Endothelial cell (in vitro differentiated cells): ENCODE measurements at places on chromosomes 7 and 10.

- no peak for DNase-seq
Measured at GRCh38 chr10:115026746-115027140, 66.4 kb upstream of the ATRNL1 start.

DNA sequence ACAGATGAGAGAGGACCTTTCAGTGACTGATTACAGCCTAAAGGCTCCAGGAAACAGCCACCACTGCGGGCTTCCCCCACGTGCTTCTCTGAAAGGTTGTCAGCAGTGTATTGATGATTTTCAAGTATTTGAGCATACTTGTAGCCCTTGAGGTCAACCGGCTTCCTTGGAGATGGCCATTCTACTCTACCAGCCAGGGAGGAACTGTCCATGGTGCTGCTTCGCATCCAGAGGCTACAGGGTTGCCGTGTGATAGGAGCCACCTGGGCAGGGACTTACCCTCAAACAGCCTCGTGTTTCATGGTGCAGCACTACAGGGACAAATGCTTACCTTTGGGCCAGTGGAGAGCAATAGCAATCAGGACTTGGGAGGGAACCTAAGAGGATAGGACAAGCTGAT lies 179.5 kb downstream of the DPP6 start:
- DNase-seq: peak; percentile 52

DNA sequence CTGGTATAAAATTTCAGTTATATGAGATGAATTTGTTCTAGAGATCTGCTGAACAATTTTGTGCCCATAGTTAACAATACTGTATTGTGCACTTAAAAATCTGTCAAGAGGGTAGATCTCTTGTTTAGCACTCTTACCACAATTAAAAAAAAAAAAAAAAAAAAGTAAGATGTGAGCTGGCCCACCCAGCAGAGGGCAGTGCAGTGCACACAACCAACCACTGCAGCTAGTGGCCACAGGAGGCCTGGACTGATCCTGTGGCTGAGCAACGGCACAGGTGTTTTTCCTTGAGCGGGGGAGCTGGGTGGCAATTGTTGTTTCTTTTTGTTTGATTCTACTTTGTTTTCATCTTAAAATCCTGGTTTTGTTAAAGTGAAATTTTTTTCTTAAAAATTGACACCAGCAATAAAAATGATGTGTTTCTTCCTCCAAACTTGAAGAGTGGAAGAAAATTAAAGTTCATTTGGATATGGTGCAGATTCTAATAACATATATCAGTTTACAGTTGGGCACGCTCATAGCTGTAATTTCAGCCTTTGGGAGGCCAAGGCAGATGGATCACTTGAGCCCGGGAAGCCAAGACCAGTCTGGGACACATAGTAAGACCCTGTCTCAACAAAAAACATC lies 171.1 kb upstream of the TBX20 start:
- peak; percentile 71 for DNase-seq

DNA sequence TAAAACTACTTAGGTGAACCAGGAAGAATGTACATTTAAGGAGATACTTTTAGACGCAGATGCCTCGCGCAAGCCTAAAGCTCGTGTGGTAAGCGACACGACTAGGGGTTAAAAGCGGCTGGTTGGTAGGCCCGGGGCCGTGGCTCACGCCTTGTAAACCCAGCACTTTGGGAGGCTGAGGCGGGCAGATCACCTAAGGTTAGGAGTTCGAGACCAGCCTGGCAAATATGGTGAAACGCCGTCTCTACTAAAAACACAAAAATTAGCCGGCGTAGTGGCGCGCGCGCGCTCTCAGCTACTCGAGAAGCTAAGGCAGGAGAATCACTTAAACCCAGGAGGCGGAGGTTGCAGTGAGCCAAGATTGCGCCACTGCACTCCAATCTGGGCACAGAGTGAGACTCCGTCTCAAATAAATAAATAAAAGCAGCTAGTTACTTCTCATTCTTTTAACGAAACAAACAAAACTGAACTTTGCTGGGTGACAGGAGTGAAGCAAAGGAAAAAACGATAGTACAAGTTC lies 879 bp downstream of the NUDT5 start:
- DNase-seq: peak; percentile 17

DNA sequence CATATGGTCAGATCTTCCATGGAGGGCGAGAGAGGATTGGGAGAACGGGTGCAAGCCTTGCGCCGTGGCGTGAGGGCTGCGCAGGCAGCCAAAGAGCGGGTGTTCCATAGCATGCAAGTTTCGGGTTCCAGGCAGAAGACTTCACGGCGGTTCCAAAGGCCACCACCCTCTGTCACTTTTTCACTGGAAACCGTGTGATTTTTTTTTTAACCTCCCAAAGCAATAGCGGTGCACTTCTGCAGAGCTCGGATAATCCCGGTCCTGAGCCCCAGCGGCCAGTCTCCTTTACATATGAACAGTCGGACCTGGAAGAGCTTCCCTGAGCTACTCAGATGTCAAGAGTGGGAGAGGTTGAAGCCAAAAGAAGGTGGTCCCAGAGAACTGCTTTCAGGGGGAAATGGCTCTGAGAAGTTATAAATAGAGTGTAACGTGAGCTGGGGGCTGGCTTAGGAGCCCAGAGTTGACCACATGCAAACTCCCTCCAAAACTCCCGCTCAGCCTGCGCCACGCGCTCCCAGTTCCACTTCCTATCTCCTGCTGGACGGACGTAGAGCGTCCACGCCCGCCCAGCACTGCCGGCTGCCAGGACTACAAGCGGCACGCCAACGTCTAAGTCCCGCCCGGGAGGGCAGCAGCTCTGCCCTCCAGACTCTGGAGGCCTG lies at the start of gene MEOX2:
Gene MEOX2, minus strand, starts transcription at position 389 of the 662 bp plus-strand sequence. Its CDS starts 281 bp downstream, at position 108.
- DNase-seq: peak; percentile 47

GRCh38 chr10:43981232-43981631 lies 332.6 kb upstream of the ZNF32 start:
- no peak for DNase-seq

- no peak for DNase-seq
Measured at GRCh38 chr10:11017000-11017569, 587 bp upstream of the CELF2 start.

DNA sequence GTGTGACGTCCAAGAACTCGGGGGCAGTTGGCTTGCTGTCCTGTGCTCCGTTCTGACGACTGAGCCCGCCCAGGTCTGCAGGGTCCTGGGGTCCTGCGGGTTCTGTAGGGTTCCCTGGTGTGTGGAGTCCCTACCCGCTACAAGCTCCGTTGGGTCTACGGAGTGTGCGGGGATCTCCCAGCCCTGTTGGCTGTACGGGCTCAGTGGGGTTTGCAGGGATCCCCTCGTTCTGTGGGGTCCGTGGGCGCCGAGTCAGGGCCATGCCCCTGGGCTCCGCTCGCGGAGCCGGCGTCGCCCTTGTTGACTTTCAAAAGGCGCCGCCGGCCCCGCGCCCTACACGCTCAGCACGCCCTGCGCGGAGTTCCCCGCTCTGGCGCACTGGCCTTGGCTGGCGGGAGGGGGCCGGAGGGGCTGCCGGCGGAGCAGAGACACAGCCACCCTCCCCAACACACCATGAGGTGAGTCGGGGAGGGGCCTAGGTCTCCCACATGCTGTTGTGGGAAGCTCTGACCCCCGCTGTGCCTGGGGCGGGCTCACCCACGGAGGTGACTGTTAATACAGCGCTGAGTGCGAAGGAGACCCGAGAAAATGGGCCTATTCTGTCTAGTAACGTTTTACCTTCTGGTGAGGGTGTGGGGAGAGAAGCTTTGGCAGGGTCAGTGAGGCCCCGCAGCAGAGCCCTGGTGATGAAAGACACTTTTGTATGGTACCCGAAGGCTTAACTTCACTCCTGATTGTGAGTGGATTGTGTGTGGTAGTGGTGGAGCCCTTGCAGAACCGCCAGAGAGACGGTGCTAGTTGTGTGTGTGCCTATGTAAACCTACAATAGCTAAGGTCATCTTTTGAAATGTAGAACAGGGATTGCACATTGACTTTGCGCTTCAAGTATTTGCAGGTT lies 8.1 kb downstream of the TASOR2 start:
- peak; percentile 60 for DNase-seq

DNA sequence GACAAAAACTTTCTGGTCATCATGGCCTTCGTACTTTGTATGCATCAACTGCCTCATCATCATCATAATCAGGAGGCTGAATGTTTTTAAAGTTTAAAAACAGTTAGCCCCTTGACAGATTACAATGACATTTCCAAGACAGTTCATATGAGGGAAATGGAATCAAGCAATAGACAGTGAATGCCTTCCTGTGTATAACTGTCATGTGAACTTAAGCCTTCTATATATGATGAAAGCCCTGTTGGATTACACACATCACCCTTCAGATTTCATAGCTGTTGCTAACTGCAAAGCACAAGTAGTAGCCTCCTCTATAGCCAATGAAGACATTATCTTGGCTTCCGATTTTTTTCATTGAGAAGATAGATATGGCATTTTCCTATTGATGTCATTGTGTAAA lies 154.0 kb downstream of the PLXDC2 start:
- no peak for DNase-seq

- DNase-seq: no peak
Measured at GRCh38 chr10:25288181-25288580, 113.4 kb downstream of the GPR158 start.

DNA sequence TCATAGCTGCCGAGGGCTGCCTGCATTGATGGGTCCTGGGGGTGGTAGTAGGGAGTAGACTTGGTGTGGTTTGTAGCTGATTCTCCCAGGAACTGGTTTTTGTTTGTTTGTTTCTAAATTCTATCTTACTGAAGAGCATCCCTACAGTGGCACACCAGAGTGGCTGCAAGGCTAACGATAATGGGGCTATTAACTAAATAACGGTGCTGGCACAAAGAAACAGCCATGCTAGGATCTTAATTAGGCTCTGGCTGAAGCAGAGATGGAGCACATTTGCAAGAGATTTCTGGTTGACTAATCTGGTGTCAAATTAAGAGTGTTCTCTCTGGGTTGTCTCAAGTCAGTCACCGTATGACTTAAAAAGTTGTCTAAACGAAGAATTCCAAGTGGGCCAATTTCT lies 590.0 kb downstream of the NRG3 start:
- DNase-seq: no peak

GRCh38 chr7:23852135-23852534 lies 142.1 kb downstream of the STK31 start:
- no peak for DNase-seq

- DNase-seq: no peak
Measured at GRCh38 chr10:121098751-121099150, 247.6 kb downstream of the WDR11 start.

DNA sequence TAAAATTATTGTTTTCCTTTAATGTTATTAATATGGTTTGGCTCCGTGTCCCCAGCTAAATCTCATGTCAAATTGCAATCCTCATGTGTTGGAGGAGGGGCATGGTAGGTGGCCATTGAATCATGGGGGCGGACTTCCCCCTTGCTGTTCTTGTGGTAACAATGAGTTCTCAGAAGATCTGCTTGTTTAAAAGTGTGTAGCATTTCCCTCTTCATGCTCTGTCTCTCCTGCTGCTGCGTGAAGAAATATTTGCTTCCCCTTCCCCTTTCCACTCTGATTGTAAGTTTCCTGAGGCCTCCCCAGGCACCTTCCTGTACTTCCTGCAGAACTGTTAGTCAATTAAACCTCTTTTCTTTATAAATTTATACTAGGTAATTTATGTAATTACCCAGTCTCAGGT lies 27.5 kb downstream of the VIM start:
- DNase-seq: no peak

DNA sequence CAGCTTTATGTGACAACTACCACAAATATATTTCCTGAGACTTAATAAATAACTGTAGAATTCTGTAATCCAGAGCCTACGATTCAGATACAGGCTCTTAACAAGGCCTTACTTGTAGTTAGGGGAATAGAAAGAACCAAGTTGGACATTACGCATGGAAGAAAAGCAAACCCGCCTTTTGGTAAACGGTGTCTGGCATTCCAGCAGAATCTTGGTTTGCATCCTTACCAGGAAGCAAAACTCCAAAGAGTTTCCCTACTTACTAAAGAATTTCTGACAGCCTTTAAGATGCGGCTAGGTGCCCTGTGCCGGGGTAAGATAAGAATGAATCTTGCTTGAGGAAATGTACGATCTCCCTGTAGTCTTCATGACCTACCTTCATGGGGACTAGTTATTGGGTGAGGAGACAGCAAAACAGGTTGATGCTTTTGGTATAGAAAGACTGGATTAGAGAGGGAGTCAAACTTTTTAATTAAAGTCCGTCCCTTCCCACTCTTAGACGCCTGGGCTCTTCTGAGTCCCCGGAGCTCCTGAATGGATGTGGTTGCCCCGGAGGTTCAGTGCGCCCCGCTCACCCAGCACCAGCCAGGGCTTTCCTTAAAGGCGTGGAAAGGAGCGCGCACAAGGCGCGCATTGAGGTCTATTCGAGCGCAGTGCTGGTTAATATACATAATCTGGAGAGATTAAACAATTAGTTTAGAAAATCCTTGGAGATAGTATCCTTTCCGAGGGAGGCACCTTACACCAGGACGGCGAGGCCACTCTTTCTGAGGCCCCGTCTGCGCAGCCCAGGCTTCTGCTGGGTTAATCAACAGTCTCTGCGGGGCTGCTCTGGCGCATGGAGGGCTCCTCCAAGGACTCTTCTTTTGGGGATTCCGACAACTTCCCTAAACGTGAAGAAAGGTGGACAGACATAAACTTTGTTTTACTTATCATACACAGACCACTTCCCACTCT lies 11.5 kb downstream of the PTF1A start:
- DNase-seq: no peak

DNA sequence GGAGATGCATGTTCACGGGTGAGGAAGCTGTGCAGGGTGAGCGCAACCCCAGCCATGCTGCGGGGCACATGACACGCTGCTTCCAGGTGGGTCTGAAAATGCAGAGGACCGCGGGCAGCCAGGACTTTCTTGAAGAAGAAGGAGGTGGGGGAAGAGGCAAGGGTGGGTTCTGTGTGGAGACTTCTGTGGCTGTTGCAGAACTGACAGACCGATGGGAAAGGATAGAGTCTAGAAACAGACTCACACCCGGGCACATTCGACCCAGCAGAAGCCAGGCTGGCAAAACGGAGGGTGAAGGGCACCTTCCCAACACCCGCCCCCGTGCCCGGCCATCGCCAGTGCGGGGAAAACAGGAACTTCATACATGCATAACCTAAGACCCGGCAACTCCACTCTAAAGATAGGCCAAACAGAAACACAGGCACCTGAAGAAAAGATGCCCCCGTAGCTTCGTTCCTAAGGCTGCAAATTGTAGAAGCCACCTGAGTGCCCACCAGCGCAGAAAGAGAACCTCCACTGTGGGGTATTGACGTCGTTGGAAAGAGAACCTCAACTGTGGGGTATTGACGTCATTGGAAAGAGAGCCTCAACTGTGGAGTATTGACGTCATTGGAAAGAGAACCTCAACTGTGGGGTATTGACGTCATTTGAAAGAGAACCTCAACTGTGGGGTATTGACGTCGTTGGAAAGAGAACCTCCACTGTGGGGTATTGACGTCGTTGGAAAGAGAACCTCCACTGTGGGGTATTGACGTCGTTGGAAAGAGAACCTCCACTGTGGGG lies 4.8 kb upstream of the KNDC1 start:
- no peak for DNase-seq
